ENCODE measurements at places on chromosomes 2 and 18.

GRCh38 chr18:75072672-75073371, 136.1 kb downstream of the PTGR3 start:
- no peaks in the 10 kb centered on the region for H3K27me3 ChIP-seq
- no peak for DNase-seq
- peaks cover 39% of the 10 kb centered on the region for H3K4me1 ChIP-seq
- no peaks in the 10 kb centered on the region for H3K36me3 ChIP-seq

GRCh38 chr2:17867133-17867532, 11.3 kb upstream of the KCNS3 start:
- H3K27me3 ChIP-seq: peaks cover 16% of the 10 kb centered on the region
- H3K27ac ChIP-seq: no peak overlapping the region
- no peak for DNase-seq
- no peaks in the 10 kb centered on the region for H3K4me1 ChIP-seq
- no peaks in the 10 kb centered on the region for H3K36me3 ChIP-seq

DNA sequence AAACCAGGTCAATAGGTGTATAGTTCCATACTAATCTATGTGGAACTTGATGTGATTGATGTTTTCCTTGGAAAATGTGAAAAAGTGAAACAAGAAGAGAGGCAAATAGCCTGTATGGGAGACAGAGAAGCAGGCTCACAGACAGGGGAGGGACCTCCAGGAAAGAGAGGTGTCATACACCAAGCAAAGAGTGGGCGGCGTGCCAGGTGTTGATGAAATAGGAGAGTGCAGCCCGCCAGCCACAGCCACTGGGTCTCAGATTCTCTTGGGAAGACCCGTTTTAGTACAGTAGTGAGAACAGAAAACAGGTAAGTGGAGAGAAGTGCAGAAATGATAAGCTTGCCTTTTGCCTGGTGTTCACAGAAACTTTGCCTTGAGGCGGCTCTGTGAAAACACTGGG, 301.9 kb downstream of the ZNF407 start:
- peak overlapping the region; percentile 70 for H3K27ac ChIP-seq
- H3K4me1 ChIP-seq: peaks cover 48% of the 10 kb centered on the region
- no peak for DNase-seq
- H3K4me3 ChIP-seq: no peak overlapping the region
- H3K36me3 ChIP-seq: no peaks in the 10 kb centered on the region

DNA sequence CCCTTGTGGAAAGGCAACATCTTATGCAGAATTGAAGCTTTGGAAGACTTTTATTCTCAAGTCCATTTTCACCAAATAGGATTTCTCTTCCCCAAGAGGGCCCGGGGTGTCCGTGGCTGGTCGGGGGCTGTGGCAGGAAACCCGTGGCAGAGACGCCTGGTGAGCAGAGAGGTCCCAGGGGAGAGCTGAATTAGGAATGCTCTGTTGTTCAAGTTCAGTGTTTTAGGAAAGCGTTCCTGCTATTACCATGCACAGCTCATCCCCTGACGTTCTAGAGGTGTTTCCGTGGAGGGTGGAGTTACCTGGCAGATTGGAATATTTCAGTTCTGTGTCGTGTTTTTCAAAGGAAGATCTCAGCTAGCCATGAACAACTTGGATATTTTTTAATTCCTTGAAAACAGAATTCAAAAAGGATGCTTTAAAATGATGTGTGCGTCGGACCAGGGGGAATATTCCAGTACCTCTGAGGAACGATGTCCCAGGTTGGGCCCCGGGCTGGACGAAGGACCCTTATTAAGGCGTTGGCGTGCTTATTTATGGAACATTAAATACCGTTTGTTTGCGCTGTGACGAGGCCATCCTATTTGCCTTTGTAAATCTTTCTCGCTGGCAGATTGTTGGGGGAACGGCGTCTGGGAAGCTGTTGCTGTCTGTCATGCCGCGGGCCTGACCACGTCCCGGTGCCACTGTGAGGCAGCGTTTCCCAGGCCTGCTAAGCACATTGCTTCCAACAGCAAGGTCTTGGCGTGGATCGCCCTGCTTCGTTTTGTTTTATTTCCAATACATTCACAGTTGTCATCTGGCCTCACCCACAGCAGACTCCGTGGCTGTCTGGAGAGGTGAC, 8.2 kb downstream of the NFATC1 start:
- H3K4me1 ChIP-seq: peaks cover 60% of the 10 kb centered on the region
- no peak overlapping the region for H3K27ac ChIP-seq
- H3K27me3 ChIP-seq: peaks cover 12% of the 10 kb centered on the region

GRCh38 chr2:69731147-69731970, 10.6 kb upstream of the ANXA4 start:
- H3K36me3 ChIP-seq: no peaks in the 10 kb centered on the region
- no peaks in the 10 kb centered on the region for H3K4me1 ChIP-seq
- H3K4me3 ChIP-seq: no peak overlapping the region
- no peak for DNase-seq
- no peak overlapping the region for H3K27ac ChIP-seq
- peaks cover 11% of the 10 kb centered on the region for H3K27me3 ChIP-seq

DNA sequence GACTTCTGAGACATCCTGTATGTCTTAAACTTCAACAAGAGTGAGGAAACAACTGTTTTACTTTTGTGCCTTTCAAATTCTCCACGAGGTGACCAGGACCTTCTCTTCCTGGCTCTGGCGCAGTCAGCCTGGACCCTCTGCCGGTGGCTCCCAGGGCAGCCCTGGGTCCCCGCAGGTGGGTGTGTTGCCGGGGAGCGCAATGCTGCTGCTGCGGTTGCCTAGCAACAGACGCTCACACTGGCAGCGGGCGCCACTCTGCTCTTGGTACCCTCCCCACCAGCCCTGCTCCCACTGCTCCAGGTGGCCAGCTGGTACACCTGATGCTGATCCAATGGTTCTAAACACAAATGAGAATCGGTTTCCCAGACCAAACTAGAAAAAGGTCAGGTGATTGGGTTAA, 58.7 kb downstream of the GNAL start:
- H3K4me3 ChIP-seq: no peak overlapping the region
- peaks cover 15% of the 10 kb centered on the region for H3K36me3 ChIP-seq
- no peak overlapping the region for H3K27ac ChIP-seq
- DNase-seq: no peak
- peaks cover 27% of the 10 kb centered on the region for H3K4me1 ChIP-seq

- peaks cover 11% of the 10 kb centered on the region for H3K4me1 ChIP-seq
- no peak overlapping the region for H3K4me3 ChIP-seq
- no peak overlapping the region for H3K27ac ChIP-seq
These were observed 356.6 kb downstream of the SPAG16 start for GRCh38 chr2:213640738-213641425.
